Thymus (tissue), 14 donors: ENCODE measurements at places on chromosomes 12 and 14. TPM values are rescaled to one million over a fixed set of nuclear protein-coding genes. Genes with fewer than 3 reads are reported as not detected.

KCNK13 gene
- 1.1 TPM for total RNA-seq

BIN2 gene
- 63.3 TPM for total RNA-seq

SLC17A8 gene
- 3.0 TPM for total RNA-seq

TOGARAM1 gene
- total RNA-seq, result 16.0 TPM

CRIP2 gene
- 15.9 TPM for total RNA-seq

TAS2R46 gene
- 0.61 TPM for total RNA-seq

ASCL1 gene
- total RNA-seq, result 17.8 TPM

BATF gene
- 12.9 TPM for total RNA-seq

AKAP6 gene
- total RNA-seq, result 2.0 TPM

TC2N gene
- 42.5 TPM for total RNA-seq

MYO1A gene
- 1.1 TPM for total RNA-seq

AMN gene
- total RNA-seq, result 2.0 TPM

OR6J1 gene
- not detected for total RNA-seq

NUP37 gene
- total RNA-seq, result 52.8 TPM

KRT6A gene
- total RNA-seq, result 14.4 TPM
